HTR-8/SVneo (cell line): ENCODE measurements at places on chromosomes 11 and 22.
A peak's percentile ranks its signal among the peaks of the same experiment; 100 is the strongest.

GRCh38 chr11:123413636-123414035 lies 16.4 kb upstream of the GRAMD1B start:
- no peak for DNase-seq

- DNase-seq: peak; percentile 79
Observed at GRCh38 chr22:38272373-38273134, at the start of gene TMEM184B. Gene TMEM184B (minus strand): TSS chr22:38273010. CDS start chr22:38247961, 25,049 bp downstream.

GRCh38 chr11:47393163-47394049 lies 15.0 kb upstream of the SLC39A13 start:
- no peak for DNase-seq

DNA sequence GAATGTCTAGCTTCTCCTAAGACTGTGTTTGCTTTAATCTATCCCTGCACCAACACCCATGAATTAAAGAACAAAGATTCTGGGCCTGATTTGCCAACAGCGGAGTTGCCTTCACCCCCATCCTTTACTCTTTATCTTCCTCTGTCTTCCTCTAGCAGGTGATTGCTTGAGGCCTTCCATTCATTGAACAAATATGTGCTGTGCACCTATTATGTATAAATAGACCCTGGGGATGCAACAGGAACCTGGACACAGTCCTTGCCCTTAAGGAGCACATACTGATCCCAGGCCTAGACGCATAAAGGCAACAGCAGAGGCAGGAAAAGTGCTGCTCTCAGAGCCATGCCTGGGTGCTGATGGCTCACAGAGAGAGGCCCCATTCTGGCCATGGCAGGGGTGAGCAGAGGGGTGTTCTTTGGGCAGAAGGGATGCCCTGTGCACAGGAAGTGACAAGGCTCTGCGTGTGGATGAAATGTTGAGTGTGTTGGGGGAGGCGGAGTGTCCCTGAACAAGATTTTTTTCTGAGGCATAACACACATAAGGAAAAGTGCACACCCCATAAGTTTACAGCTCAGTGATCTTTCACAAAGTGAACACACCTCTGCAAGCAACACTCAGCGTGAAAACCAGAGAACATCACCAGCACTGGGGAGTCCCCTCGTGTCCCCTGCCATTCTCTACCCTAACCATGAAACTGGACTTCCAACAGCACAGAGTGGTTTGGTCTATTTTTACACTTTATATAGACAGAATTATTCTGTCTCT lies 145.9 kb downstream of the GRIK4 start:
- no peak for DNase-seq

DNA sequence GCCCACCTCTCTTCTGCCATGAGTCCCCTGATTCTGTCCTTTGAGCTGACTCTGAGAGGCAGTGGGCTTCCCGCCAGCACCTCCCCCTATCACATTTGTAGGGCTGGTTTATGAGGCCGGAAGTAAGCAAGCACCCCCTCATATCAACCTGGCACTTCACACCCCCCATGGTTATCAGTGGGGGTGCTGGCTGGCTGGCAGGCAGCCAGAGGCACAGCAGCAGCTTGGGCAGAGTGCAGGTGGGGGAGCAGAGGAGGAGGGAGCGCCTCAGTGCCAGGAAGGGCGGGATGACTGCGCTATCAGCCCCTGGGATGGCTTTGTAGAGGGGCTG lies 22.9 kb upstream of the CHRM4 start:
- DNase-seq: no peak

DNA sequence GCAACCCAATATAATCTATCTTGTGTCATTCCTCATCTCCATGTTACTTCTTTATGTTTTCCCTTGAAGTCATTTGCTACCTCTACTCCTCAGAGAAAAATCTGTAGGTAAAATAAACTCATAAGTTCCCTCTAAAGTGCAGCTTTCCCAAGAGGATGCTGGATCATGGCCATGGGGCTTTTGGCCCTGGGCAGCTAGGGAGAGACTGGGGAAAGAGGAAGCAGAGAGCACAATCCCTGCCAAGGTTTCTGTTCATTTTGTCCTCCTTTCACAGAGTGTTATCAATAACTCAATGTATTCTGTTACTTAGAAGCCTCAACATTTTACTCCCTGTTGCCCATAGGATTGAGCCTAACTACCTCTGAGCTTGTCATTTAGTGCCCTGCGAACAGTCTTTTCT lies 9.0 kb downstream of the RNF121 start:
- DNase-seq: no peak

DNA sequence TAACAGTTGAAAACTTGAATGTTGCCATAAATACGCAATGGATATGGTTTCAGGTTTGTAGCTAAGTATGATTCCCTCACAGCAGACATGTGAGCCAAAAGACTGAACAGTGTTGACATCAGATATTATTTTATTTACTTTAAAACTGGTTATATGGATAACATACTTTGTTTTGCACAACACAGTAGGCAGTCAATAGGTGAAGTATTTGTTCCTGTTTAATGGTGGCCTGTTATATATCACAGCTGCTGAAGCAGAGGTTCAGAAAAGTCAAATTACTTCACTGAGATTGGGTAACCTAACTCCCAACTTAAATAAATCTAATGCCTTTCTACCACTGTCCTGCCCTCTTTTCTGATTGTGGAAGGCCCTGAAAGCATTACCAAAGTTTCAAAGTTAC lies 44.6 kb downstream of the YAP1 start:
- no peak for DNase-seq

GRCh38 chr11:65952052-65952521 lies 6.8 kb downstream of the TSGA10IP start:
- DNase-seq: no peak

- DNase-seq: no peak
Observed at GRCh38 chr22:46791201-46791731, 28.8 kb downstream of the TBC1D22A start.

- peak; percentile 38 for DNase-seq
Observed at GRCh38 chr11:120912504-120912903, 111.4 kb upstream of the TBCEL start.

GRCh38 chr11:86671531-86672006 lies 847 bp downstream of the ME3 start:
- no peak for DNase-seq

- DNase-seq: peak; percentile 57
Observed at GRCh38 chr11:12272821-12273617, 104.4 kb upstream of the PARVA start.

DNA sequence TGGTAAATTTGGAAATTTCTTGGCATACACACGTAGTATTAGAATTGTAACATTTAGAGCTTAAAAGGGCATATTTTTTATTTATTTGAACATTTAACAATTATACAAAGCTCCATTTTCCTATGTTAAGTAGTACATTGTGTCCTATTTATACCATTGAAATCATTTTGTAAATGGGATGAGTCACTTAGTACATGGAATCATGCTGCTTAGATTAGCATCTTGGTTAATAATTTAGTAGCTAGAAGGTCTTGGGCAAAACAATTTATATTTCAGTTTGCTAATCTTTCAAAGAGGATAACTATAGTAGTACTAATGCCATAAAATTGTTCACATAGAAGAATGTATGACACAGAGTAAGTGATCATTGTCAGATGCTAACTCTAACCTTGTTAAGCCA lies 450.1 kb upstream of the LUZP2 start:
- no peak for DNase-seq

DNA sequence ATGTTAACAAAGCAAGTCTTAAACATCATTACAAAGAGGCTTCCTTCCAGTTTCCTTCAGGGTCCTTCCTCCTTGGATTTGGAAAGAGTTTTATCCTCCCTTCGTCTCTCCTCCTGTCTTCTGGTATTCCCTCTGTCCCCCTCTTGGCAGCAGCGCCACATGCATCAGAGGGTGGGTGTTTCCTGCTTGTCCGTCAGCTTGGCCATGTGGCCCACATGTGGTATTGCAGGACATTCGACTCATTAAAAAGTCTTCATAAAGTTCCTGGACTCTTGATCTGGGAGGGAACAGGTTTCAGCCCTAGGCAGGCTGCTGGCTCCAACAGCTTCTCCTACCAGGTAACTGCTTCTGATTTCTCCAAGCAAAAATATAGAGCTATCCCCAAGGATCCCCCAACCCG lies 189.8 kb downstream of the CSNK2A3 start:
- peak; percentile 17 for DNase-seq

- DNase-seq: no peak
Observed at GRCh38 chr11:134624166-134624920, 212.3 kb upstream of the B3GAT1 start.

DNA sequence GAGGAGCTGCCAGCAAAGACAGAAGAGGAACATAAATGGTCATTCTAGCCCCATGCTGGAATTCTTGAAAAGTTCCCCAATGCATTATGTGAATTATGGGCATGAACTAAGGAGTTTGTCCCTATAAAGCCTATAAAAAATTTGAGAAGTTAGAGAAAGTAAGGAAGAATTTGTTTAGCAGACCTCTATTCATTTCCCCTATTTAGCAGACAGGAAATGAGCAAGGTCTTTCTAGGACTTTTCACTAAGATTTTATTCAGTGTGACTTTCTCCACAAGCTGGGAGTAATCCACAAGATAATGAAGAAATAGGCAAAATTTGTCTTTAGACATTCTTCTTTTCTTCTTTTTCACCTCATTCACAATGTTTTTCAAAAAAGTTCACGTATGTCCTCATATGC lies 20.0 kb downstream of the PRRG4 start:
- DNase-seq: no peak

- no peak for DNase-seq
Observed at GRCh38 chr22:31340360-31340759, 5.8 kb downstream of the PATZ1 start.

DNA sequence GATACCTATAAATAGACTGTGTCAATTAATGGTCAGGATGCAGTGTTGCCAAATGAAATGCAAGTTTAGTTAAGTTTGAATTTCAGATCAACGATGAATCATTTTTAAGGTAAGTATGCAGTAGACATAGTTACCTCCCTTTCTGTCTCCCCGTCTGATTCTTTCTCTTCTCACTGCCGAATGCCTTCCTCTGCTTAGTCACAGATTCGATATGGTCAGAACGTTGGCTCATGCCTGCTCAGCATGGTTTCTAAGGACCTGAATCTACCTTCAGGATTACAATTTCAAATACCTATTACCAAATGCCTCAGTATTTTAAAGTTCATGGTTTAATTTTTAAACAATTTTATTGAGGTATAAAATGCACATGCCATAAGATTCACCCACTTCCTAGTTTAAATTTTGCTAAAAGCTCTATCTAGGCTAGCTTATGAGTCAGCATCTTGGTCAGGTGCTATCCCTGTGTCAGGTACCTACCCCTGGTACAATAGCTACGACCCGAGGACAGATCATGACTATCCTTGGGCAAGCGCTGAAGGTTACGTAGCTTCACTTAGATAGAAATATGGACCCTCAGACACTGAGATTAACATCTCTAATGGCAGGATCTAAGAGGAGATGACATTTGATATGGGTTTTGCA lies 78.2 kb upstream of the SPON1 start:
- DNase-seq: no peak

GRCh38 chr11:61564936-61565696 lies 15.8 kb downstream of the SYT7 start:
- no peak for DNase-seq

- no peak for DNase-seq
Observed at GRCh38 chr11:66722745-66723651, 6.0 kb downstream of the SPTBN2 start.

- no peak for DNase-seq
Observed at GRCh38 chr22:25096638-25097405, 102.8 kb upstream of the CRYBB3 start.

DNA sequence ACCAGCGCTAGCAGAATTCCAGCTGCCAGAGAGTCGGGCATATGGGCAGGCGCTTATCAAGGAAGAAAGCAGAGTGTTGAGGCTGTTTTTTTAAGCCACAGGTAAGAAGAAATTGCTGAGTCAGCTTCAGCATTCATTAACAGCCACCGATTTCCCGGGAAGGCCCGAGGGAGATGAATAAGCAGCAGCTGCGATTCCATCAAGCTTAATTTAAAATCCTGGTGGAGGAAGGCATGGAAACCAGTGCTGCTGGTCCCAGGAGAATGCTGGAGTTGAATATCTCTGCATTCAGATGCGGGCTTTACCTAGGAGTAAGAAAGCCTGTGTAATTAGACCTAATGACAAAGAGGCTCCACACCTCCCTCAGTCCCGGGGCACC lies 168.8 kb downstream of the BRD1 start:
- DNase-seq: no peak

DNA sequence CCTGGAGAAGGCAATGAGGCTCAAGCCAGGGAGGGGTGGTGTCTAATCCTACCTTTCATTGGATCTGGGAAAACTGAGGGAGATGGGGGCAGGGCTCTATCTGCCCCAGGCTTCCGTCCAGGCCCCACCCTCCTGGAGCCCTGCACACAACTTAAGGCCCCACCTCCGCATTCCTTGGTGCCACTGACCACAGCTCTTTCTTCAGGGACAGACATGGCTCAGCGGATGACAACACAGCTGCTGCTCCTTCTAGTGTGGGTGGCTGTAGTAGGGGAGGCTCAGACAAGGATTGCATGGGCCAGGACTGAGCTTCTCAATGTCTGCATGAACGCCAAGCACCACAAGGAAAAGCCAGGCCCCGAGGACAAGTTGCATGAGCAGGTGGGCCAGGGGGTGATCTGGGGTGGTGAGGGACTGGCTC lies at the start of gene FOLR1:
Gene FOLR1 (plus strand): TSS at position 180 of the 421 bp plus-strand sequence. CDS start 34 bp downstream, at position 214.
- peak; percentile 80 for DNase-seq

DNA sequence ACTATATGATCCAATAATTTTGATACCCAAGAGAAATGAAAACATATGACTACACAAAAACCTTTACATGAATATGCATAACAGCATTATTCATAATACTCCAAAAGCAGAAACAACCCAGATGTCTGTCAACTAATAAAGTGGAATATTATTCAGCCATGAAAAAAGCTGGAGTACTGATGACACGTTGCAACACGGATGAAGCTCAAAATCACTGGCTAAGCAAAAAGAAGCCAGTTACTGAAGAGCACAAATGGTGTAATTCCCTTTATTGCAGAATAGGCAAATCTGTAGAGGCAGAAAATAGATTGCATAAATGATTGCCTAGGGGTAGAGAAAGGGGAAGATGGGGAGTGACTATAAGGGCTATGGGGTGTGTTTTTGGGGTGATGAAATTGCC lies 117.6 kb upstream of the FGF3 start:
- no peak for DNase-seq

- no peak for DNase-seq
Observed at GRCh38 chr22:46442217-46442853, 95.1 kb downstream of the CELSR1 start.

GRCh38 chr11:11464555-11464954 lies 111.5 kb upstream of the CSNK2A3 start:
- no peak for DNase-seq

DNA sequence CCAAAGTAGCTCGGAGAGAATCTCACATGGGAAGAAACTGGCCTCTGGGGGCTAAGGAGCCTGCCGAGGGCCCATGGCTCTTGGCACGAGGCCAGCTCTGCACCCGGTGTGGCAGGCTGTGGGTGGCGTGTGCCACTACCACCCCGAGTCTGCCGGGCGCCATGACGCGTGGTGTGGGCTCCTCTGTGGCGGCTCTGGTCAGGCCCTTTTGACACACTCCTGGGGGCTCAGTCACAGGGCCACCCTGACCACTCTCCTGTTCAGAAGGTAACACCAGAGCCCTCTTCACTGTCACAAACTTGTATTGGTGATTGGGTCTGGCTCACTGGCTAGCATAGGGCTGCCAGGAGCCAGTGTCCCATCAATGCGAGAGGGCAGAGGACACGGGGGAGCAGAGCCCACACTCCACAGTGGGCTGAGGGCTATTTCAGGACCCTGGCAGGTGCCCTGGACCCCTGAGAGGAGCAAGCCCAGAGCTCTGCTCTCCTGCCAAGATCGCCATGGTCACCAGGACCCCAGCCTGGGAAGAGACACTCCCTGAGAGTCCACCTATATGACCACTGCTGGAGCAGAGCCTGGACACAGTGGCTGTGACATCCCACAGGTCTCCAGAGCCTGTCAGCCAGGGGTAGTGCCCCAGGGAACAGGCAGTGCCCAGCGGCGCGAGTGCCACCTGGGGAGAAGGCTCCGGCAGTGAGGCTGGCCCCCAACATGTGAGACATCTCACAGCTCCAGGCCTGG lies 8.6 kb upstream of the PPM1F start:
- DNase-seq: no peak
